Motor neuron (in vitro differentiated cells): ENCODE measurements at places on chromosomes 7 and 10.

DNA sequence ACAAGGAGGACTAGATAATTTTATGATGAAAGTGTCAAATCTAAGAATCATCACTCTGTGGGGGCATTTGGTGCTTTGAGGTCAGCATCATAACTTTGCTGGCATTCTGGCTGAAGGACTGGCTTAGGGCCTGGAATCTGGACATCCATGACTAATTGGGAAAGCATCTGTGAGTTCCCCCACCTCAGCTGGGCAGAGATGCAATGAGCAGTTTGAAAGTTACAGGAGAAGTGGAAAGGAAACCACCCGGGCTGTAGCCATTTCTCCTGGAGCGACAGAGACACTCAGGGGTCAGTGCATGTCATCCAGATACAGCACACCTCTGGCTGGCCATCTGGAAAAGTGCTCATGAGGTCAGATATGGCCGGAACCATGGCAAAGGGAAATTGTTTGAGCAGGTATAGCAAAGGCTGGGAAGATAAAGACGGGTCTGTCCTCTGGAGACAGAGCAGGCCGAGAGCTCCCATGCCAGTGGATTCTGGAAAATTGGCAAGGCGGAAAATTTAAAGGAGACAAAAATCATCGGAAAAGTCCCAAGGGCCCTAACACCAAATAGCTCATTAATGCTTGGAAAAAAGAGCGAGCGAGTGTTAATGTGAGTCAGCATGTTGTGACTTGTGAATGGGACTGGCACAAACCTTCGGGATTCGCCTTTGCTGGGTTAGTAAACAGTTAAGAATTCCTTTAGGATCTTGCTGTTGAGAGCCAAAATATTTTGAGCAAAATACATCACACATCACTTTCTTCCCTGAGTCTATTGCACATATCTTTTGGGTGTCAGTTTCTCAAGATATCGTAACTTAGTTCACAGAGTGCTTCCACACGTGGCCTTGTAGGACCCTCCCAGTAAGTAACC is 188.4 kb upstream of the AGK start:
- no peak for ATAC-seq

GRCh38 chr7:122942059-122942458 is 53.4 kb downstream of the TAS2R16 start:
- no peak for ATAC-seq

DNA sequence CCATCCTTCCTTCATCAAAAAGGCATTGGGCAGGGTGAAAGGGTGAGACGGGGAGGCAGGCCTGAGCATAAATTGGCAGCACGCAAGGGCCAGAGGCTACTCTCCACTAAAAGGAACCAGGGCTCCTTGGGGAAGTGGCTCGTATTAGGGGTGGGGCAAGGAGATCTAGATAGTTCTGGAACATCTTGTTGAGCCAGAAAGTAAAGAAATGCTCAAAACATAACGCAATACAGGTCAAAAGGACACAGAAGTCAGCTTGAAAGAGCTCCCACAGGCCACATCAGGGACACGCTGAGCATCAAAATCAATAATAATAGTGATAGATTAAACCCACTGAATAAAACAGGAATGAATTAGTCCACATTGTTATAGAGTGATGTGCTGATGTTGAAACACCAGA is 203.1 kb downstream of the ELMO1 start:
- no peak for ATAC-seq

DNA sequence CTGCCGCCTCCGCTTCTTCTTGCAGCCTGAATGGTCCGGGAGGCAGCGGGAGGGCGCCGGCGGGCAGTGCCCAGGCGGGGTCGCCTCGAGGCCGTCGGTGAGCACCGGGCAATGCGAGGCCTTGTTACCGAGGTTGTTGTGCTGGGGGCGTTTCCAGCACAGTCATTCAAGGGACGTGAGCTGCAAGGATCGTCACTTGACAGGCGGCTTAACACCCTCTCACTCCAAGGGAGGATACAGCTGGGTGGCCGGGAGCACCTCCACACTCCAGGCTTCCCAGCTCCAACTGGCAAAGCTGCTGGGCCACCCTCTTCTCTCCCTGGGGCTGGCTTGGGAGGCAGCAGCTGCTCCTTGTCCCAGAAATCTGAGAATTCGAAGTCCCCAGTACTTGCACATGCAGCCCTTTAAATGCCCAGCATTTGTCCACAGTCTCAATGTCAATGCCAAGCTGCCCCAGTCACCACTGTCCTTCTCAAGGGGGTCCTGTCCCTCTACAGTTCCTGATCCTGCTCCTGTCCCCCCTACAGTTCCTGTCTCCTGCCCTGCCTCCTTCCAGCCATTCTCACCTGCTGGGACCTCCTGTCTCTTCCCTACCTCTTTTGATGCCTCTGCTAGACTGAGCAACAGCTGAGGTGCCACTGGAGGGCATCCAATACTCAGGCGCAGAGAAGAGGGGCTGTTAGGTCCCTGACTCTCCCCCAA is 4.4 kb upstream of the HOXA11 start:
- ATAC-seq: peak; percentile 18

DNA sequence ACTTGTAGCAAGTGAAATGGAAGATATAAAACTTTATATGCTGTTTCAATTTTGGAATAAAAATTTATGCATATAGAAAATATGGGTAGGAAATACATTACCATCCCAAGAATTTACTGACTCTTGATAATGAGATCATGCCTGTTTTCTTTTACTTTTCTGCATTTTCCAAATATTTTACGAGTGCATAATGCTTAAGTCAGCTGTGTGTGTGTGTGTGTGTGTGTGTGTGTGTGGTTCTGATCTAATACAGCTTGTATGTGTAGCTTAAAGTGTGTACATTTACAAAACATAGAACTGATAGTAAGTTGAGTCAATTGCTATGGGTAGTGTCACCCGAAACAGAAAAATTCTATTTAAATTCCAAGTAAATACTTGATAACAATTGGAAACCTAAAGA is 315.9 kb upstream of the LRRN3 start:
- ATAC-seq: no peak
